ENCODE measurements at places on chromosomes 5 and 9.

DNA sequence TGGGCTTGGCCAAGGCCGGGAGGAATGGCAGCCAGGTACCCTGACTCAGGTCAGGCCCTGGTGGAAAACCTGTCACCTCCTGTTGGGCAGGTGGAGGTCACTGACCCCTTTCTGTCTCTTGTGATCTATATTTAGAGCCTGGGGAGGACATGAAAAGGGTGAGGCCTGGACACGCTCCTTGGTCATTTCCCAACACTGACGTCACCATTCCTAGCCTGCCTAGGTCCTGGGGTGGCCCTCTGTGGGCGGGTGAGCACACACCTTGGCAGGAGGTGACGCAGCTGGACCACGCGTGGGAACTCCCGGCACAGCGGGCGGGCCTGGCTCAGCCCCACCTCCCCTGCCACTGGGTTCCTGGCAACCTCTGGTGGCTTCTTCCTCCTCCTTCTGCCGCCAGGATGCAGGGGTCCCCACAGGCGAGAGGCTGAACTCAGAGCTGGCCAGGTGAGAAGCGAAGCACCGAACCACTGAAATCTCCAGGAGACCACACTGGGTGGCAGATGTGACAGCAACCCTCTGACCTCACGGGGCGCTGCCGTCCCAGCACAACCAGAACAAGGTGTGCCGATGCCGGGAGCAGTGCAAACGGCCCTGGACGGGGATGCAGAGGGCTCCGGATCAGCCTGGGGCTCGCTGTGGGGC lies 6.4 kb upstream of the RALGDS start:
- peak; percentile 49 for DNase-seq

- no peak for DNase-seq
Measured at GRCh38 chr9:114394523-114395333, 6.9 kb upstream of the AKNA start.

DNA sequence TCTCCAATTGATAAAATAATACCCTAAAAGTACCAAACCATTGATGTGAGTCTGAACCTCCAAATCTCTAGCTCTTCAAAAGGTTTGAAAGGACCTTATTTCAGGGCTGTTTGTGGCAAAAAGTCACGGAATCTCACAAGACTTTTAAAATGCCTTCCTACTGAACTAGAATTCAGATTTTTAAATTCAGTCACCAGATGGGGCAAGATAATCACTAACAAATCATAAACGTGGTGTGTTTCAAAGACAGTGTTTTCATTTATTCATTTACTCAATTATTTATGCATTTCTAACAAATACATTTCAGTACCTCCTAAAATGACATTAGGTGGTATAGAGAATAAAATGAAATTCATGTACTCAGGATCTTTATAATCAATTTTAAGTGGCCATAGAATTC lies 68.2 kb upstream of the SMC2 start:
- DNase-seq = no peak

DNA sequence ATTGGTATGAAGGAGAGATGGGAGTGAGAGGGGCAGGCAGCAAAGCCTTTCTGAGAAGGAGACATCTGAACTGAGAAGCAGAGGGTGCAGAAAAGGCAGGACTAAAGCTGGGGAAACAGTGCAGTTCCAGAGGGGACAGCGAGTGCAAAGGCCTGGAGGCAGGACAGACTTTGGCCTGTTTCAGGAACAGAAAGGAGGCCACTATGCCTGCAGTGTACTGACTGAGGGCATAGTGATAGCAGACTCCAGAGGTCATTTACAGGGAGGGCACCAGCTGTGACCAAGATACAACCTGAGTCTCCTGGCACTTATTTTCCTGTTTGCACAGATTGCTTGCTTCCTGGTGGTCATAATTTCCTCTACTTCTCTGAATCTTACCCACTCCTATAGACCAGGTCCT lies 29.6 kb downstream of the SPARC start:
- DNase-seq = peak; percentile 84

DNA sequence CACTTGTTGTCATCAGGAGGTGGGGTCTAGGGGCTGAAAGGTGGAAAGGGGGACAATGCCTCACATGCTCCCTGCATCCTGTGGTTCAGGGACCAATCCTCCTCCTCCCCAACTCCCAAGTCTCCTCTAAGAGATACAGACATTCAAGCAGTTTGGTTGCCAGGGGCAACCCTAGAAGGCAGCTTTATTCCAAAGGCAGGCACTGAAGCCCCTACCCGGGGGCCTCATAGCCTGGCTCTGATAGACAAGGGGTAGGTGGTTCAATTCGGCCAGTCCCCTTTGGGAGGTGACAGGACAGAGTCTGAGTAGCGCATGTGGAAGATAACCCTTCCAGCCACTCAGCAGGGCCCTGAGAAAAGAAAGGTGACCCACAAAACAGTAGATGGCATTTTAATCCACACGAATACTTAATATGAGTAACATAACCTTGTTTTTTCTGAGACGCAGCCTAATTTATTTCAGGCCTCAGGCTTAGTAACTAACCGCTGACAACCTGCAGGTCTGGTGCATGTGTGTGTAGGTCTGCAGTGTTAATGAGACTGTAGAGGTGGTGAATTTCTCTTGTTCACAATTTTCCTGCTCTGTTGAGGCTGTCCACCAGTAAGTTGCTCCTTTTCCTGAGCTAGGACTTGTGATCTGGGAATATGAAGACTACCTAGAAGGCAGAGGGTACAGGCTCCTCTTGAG lies 31.3 kb upstream of the HSPA9 start:
- no peak for DNase-seq

All from small intestine (tissue), 16 donors.